ENCODE measurements at places on chromosomes 2 and 18.

DNA sequence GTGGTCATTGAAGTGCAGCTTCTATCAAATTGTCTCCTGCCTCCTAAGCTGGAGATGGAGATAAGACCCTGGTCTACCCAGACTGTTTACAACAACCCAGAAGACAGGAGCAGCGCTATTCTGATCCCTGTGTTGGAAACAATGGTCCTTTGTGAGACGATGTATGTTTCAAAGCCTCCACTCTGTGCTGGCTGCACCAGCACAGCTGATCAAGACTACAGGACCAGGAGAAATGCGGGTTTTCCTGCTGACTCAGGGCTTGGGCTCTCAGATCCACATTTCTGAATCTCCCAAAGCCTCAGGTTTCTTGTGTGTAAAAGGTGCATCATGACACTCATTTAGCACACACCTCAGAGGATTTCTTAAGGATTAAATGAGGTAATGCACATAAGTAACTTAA, 92.0 kb downstream of the POU3F3 start:
- no peak for DNase-seq

GRCh38 chr18:58078889-58079573, 35.0 kb downstream of the NEDD4L start:
- DNase-seq = no peak

- no peak for DNase-seq
Measured at GRCh38 chr2:109582928-109583895, 30.6 kb downstream of the SEPTIN10 start.

DNA sequence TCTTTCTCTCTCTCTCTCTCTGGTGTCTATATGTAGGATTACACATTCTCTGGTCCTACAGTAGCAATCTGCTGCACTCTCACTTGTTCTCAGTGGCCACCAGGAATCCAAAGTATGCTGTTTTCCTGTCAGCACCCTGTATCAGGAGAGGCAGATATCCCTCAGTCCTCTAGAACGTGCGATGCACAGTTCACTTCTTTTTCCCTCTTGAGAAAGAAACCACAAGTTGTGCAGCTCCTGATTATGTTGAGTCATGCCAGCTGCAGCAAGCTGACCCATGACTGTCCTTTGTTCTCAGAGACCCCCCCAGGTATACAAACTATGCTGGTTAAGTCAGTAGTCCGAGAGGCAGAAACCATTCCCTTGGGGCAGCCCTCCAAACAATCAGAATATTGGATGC, 54.6 kb downstream of the LANCL1 start:
- no peak for DNase-seq

DNA sequence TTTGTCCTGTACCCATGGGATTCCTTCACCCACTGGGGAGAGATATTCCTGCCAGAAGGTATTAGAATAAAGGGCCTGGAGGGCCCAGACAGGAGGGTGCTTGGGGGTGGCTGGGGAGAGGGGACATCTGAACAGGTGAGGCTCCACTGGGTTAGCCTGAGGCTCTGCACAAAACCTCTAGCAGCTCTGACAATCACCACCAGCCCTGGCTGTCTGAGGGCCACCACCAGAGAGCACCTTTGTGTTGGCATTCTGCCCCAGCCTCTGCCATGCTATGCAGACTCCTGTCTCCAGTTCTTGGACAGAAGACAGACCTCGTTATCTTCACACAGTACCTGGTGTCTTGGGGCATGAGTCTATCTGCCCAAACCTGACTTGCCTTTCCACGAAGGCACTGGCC, 25.3 kb downstream of the SLC16A14 start:
- DNase-seq = no peak

- no peak for DNase-seq
Measured at GRCh38 chr18:6994771-6995430, 122.7 kb downstream of the LAMA1 start.

DNA sequence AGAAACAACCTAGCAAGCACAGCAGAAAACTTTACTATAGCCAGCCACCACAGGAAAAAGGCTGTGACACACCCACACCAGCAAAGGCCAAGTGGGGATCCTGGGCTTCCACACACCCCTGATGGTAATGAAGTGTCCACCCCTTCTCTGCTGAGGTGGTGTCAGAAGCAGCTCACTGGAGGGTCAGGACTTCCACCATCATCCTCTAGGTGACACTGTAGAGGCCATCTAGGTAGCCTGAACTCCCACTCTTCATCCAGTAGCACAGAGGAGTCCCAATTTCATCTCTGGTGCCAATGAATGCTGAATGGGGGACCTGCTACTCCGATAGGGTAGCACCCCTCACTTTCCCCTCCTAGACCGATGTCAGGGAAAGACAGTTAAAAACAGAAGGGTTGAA, 1544.4 kb downstream of the LRP1B start:
- no peak for DNase-seq

- no peak for DNase-seq
Measured at GRCh38 chr2:219551441-219552381, 7.9 kb downstream of the TMEM198 start.

DNA sequence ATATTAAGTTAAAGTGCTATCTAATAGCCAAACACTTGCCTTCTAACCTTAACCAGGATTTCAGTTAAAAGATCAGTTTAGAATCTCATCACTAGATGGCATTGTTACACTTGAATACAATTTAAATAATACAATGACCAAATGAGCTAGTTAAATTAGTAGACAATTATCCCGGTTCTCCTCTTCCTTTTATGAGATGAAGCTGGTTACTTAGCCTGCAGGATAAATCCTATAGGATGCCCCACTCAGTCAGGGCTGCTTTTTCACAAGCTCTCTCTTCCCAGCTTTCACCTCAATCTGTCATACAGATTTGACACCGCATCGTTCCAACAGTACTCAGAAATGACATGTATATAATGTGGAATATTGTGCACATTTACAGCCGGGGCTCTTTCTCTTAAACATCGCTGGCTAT, 678.8 kb downstream of the KCNJ3 start:
- DNase-seq = peak; percentile 49

DNA sequence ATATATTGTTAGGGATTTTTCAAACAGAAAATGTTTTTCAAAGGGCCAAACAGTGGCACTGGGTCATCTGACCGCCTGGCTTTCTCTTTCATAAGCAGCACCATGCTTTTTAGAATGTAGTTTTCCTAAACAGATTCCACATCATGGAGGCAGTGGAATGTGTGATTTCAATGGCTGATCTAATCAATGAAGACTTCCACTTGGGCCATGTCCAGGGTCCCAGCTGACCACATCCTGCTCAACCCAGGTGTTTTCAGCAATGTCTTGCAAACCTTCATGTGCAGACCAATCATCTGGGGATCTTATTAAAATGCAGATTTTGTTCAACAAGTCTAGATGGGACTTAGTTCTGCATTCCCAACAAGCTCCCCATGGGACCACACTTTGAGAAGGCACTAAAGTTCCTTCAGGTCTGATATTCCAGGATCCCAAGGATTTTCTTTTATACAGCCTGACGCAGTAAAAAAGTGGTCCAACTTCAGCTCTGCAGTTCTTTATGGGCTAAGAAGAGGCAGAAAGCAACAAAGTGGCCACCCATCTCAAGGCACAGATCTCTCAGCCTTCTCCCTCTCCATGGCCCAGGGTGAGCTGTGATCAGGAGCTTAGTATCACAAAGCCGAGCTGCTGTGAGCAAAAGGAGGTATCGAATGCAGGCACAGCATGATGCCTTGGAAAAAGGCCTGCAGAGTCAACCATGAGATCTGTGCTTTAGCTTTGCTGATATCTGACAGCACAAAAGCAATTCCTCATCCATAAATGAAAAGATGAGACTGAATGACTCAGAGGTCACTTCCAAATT, 3.7 kb downstream of the ALKAL2 start:
- peak; percentile 8 for DNase-seq

DNA sequence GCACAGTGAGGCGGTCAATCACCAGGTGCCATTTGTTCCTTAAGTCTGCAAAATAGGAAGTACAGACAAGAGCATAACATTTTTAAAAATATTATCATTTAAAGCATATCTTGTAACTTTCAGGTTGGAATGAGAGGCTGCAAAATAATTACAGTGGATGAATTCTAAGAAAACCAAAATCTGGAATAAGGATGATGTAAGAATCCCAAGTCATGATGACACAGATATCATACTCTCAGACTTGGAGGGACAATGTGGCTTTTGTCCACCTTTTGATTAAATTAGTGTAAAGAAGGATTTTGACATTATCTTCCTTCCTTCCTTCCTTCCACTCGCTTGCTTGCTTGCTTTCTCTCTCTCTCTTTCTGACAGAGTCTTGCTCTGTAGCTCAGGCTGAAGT, 244.4 kb downstream of the NAPG start:
- no peak for DNase-seq

GRCh38 chr18:998936-999335, 94.3 kb downstream of the ADCYAP1 start:
- DNase-seq = no peak

DNA sequence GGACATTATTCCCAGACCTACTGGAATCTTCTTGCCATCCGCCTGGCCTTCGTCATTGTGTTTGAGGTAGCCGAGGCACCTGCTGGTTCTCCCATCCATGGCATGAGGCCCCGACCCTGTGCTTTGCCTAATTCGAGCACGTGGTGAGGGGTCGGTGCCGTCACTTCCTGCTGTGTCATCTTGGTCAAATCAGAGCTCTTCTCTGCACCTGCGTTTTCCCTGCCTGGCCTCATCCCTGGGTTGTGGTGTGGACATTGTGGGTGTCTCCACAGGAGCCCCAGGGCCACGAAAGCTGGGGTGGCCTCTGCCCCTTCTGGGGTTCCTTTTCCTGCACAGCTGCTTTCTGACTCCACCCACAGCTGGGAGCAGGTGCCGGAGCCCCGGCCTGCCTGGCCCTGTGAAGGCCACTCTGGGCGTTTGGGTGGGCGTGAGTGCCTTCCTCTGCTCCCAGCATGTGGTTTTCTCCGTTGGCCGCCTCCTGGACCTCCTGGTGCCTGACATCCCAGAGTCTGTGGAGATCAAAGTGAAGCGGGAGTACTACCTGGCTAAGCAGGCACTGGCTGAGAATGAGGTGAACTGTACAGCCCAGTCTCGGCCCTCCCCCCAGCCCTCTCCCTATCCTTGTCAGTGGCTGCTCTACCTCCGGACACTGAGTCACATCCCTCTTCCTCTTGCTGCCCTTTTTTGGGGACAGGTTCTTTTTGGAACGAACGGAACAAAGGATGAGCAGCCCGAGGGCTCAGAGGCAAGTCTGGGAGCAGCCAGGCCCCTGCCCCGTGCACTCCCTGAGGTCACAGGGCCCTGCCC, 34.9 kb downstream of the ANO7 start:
- DNase-seq = no peak

DNA sequence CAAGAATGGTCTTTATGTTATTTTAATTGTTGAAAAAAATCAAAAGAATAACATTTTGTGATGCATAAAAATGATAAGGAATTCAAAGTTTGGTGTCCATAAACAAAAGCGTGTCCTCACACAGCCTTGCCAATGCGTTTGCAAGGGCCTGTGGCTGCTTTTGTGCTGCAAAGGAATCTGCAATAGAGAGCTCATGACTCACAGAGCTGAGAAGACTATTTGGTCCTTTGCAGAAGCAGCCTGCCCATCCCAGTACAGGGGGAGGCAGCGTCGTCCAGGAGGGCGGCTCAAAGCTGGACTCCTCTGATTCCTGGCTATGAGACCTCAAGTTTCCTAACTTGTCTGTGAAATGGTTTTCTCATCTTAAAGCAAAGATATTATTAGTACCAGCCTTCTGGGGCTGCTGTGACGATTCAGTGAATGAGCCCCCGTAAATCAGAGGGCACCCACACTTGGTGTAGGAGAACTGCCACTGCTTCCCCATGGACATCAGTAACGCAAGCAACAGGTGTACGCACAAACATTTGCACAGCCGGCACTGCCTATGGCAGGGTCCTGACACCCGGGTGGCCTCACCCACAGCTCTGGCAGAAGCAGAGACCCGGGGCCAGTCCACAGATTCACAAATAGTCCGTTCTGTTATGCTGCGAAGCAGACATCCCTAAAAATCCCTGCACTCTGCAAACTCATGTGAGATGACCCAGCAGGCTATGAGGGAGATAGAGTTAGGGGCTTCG, 70.6 kb upstream of the ASAP2 start:
- DNase-seq = no peak

- no peak for DNase-seq
Measured at GRCh38 chr2:68907232-68907919, 36.2 kb upstream of the BMP10 start.

GRCh38 chr2:164599954-164600589, 21.2 kb downstream of the GRB14 start:
- DNase-seq = peak; percentile 61

DNA sequence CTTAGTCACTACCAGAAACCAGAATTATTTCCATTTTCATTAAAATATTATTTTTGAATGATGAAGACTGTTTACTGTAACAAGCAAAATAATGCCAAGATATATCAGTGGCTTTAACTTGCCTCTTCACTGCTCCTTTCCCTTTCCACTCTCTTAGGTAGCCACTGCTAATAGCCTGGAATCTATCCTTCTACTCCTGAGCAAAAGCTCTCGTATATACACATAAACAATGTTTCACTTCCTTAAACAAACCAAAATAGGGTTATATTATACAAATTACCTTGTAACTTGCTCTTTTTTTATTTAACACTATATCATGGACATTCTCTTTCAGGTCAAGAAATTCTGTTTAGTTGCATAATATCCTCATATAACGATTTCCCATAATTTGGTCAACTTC, 20.8 kb downstream of the IMMT start:
- no peak for DNase-seq

DNA sequence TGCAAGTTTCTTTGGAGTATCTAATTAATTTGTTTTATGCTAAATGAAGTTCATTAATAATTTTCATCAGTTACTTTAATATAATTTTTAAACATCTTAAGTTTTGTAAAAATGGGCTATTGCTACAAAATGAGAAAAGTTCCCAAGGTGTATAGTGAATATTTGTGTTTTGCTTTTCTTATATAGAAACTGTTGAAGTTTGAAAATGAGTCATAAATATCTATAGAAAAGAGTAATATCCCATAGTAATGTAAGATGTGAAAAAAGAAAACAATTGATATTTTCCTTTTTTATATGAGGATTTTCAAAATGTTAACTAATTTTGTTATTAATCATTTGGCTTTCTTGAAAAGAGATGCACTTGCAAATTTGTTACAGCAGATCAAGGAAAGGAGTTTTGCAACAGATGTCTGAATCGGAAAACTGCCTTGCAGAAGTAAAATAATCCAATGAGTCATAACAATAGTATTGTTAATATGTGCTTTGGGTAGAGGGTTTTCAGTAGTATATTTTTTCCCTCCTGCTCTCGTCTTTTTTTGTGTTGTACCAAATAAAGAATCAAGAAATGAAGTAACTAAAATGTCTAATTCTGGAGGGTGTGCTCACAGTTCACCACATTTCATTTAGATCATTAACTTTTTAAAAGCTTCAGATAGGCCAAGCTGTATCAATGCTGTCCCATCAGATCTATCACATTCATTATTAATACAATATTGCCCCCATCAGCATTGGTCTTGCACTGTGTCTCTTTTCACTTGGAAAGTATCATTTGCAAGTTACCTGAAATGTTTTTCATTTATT, 15.5 kb downstream of the DUSP19 start:
- DNase-seq = no peak

Measured in NCI-H345 (cell line).